ENCODE measurements at places on chromosomes 4 and X.

DNA sequence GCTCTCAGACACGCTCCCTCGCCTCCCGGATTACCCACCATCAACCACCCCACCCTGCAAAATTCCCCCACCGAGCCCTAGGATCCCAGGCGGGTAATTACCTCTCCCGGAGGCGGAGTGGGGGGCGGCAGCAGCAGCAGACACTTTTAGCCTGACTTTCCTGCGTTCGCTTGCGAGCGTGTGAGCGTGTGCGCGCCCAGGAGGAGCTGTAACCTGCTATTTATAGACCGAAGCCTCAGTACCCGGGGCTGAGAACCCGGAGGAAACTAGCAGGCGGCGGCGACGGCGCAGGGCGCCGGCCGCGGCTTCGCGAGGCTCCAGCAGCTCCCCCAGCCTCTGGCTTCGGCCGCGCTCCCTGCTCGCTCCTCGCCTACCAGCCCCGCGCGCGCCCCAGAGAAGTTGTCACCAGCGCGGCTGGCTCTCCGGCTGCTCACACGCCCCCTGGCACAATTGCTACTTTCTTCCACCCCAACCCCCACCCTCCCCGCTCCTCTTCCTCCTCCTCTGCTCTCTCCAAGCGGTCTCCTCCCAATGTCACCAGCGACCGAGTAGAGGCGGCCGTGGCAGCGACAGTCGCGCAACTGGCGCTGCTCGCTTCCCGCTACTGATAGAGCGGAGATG lies at the start of gene INPP4B:
Gene INPP4B, minus strand, starts transcription at position 194 of the 621 bp plus-strand sequence.
- peak; percentile 16 for DNase-seq

DNA sequence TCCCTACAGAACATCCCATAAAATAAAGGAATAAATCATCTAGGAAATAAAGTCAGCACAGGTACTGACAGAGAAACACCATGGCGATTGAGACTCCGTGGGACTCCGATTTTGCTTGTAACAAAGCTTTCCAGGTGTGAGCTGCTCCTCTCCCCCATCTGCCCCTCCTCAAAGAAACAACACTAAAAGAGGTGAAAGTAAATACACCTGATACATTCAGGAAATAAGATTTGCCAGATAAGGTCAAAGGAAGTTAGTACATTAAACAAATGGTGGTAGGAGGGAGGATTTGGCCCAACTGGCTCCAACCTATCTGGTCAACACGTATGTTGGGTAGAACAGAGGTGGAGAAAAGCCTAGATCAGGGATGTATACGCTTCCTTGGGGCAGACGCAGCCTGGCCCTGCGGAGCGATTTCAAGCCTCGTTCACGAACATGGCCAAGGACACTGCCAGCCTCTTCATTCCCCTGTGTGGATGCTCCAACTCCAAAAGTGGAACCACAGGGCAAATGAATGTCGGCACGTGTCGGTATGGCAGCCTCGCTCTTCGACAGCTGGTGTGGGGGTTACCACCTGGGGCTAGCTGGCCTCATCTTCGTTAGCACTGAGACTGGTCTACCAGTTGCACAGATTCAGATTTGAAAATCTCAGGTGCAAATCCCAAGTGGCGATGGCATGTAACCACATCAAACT lies 162.5 kb downstream of the AFAP1 start:
- no peak for DNase-seq

- no peak for DNase-seq
Observed at GRCh38 chr4:23993373-23993772, 103.5 kb upstream of the PPARGC1A start.

DNA sequence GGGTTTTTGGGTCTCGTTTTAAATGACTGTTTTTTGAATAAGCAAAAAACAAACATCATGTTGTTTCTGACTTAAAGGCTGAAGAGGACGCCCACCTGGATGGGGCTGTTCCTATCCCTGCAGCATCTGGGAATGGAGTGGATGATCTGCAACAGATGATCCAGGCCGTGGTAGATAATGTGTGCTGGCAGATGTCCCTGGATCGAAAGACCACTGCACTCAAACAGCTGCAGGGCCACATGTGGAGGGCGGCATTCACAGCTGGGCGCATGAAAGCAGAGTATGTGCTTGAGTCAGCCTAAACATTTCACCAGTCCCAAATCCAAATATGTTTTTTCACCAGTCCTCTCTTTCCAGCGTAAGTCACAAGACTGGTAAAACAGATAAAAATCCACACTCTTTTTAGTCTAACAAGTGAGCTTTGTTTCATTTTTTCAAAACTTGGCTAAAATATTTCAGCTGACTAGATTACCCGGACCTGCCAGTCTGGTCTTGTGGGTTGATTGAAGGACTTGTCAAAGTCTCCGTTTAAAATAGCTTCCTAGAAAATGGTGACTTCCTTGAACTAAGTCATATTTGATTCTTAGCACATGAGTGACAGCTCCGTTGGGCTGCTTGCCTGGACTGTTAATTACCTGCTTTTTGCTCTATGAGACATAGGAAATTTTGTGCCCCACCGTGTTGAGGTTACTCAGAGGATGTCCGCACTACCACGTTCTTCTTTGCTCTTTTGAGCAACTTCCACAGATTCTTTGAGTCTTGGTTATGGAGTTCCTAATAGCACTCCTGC lies 20.8 kb downstream of the ENOPH1 start:
- DNase-seq: no peak

- no peak for DNase-seq
Observed at GRCh38 chr4:101753721-101754120, 36.8 kb upstream of the BANK1 start.

DNA sequence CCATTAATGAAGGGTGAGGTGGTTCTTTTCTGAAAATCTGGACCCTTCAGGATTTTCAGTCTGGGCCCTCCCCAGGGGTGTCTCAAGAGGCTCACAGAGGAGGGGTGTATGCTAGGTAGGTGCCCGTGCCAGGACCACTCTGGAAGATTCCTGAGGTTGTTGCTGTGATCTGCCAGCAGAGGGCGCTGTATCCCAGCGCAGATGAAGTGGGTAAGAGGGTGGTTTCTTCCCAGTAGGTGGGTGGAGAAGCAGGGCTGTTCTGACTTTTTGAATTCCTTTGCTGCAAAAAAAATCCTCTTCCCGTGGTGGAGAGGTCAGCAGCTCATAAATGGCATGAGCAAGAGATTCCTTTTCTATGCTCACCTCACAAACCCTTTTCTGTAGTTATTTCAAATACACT lies 51.1 kb downstream of the SCML1 start:
- no peak for DNase-seq

DNA sequence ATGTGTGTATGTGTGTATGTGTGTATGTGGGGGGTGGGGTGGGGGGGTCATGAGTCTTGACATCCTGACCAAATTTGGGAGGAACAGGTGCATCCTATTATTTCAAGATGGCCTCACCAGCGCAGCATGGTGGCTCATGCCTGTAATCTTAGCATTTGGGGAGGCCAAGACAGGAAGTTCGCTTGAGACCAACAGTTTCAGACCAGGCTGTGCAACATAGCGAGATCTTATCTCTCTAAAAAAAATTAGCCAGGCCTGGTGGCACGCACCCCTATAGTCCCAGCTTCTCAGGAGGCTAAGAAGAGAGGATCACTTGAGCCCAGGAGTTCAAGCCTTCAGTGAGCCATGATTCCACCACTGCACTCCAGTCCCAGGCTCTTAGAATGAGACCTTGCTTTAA lies 47.0 kb upstream of the DHRSX start:
- DNase-seq: no peak

GRCh38 chr4:61533140-61533539 lies 333.0 kb downstream of the ADGRL3 start:
- DNase-seq: no peak

DNA sequence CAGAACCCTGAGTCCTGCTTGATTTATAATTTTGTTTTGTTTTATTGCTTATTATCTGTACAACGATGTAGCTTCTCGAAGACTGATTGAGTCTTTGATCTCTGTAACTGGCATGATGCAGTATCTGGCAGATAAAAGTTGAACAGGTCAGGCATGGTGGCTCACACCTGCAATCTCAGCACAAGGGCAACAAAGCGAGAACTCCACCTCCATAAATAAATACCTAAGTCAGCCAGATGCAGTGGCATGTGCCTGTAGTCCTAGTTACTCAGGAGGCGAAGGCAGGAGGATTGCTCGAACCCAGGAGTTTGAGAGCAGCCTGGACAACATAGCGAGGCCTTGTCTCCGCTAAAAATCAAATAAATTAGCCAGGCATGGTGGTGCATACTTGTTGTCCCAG lies 15.7 kb upstream of the WDR19 start:
- no peak for DNase-seq

GRCh38 chr4:114642173-114642780 lies 43.7 kb downstream of the UGT8 start:
- DNase-seq: no peak

- DNase-seq: no peak
Observed at GRCh38 chr4:25378437-25378743, 1.3 kb downstream of the ANAPC4 start.

- no peak for DNase-seq
Observed at GRCh38 chrX:10083809-10084208, 73.0 kb upstream of the CLCN4 start.

GRCh38 chr4:73662709-73663546 lies 42.7 kb upstream of the RASSF6 start:
- no peak for DNase-seq

DNA sequence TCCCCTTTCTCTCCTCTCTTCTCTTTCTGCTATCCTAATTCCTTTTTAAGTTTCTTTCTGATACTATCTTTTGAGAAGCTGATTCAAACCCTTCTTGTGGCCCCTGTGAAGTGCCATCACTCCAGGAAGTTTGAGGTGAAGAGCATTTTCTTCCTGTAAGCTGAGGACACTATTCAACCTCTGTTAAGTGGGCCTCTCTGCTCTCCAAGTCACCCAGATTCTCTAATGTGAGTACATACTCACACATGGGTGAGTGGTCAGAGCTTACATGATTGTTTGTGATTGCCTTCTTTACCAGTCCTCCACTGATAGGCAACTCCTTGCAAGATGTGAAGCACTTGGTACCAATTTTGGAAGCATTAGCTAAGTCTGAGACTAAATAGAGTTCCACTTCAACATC lies 18.4 kb upstream of the SMIM10L2A start:
- DNase-seq: no peak

DNA sequence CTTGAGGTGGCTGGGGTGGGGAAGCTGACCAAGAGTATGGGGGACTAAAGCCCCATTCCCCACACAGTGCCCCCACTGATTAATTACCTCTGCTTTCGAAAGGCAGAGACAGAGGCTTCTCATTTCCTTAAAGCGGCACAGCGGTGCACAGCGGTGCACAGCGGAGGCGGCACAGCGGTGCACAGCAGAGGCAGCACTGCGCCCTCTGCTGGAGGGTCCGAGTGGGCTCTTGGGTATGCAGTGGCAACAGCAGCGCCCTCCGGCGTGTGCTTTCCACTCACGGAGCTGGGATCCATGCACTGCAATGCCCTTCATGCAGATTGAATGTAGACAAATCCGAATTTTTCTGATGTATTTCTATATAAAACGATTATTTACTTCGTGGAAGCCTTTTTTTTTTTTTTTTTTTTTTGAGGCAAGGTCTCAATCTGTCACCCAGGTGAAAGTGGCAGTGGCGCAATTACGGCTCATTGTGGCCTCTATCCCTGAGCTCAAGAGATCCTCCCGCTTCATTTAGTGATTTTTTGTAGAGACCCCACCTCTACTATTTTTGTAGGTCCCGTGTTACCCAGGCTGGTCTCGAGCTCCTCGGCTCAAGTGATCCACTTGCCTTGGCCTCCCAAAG lies 19.7 kb upstream of the PRPS2 start:
- peak; percentile 37 for DNase-seq

GRCh38 chrX:97398030-97398551 lies 514.4 kb downstream of the RPA4 start:
- no peak for DNase-seq

GRCh38 chrX:151363316-151363715 lies 33.7 kb upstream of the VMA21 start:
- no peak for DNase-seq

DNA sequence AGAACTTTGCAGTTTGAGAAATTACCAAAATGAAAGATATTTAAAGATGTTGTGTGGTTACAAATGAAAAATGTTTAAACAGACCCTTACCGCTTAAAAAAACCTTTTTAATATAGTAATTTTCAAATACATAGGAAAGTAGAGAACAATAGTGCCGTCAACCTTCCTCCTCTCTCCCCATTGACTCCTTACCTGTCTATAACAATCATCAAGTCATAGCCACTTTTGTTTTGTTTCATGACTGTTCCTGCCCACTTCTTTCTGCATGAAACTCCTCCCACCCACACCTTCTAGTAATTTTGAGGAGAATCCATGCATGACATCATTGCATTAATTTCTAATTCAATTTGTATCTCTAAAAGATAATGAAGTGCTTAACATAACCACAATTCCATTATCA lies 76.5 kb upstream of the ATP8A1 start:
- DNase-seq: no peak

DNA sequence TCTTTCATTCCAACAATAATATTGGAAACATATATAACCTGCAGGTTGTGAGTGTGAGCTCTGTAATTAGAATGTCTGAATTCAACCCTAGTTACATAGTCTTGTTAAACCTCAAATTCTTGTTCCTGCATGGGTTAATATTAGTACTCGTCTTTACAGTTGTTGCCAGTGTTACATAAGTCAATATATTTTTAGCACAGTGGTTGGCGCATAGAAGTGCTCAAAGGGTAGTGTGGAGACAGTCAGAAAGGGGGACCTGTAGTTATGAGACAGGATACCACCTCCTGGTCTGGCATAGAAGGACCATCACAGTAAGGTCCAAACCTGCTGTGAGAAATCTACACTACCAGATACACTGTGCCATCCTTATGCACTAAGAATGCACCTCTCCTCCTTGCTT lies 1045.9 kb upstream of the SLIT2 start:
- DNase-seq: no peak

- DNase-seq: no peak
Observed at GRCh38 chr4:141275834-141276233, 55.1 kb downstream of the ZNF330 start.

- DNase-seq: no peak
Observed at GRCh38 chr4:69717778-69718177, 42.6 kb downstream of the SULT1B1 start.

- DNase-seq: no peak
Observed at GRCh38 chr4:47747211-47747610, 90.7 kb downstream of the CORIN start.

- no peak for DNase-seq
Observed at GRCh38 chr4:152738827-152739226, 40.7 kb downstream of the TIGD4 start.
